ENCODE measurements at places on chromosomes 4 and X.

DNA sequence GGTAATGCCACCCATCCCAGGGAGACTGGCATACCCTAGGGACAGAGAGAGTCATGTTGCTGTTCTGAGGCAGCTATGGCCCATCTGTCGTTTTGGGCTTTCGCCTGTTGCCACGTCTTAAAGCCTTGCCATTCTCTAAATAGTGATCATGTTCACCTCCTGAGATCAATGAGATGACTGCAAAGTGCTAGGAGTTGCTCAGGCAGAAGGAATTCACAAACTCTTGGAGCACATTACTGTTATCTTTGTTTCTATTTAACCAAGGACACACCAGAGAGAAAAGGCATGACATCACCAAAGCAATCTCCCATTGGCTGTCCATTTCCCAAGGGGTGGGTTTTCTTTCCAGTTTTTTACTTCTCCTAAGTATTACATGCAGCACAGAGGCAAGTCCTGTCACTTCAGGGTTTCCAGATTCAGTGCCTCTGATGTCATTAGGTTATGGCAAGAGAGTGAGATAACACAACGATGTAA is 37.1 kb upstream of the SETD7 start:
- no peak for DNase-seq

GRCh38 chrX:1435241-1435895 is 17.3 kb downstream of the ASMTL start:
- DNase-seq, result no peak

- DNase-seq, result no peak
These were observed 10.2 kb upstream of the GRPEL1 start for GRCh38 chr4:7078025-7078424.

- no peak for DNase-seq
These were observed 175.7 kb upstream of the SPIN4 start for GRCh38 chrX:63526863-63527262.

DNA sequence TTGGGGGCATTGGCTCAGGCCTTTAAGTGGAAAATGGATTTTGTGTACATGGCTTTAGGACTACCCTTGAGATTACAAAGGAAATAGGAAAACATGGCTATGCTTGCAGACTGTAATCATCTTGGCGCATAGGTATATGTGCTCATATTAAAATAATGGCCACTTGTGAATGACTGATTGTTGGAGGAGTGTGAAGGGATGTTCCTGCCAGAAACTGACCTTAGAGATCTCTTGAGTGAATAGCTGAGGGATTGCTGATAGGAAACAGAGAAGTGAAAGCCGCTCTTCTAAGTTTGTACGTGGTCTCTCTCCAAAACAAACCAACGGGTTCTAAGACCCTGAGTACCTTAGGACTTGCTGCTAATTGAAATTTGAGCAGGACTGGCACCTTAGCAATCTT is 186.0 kb downstream of the MGST2 start:
- DNase-seq, result no peak

- DNase-seq, result no peak
These were observed 501.0 kb downstream of the IDS start for GRCh38 chrX:149003863-149004660.

DNA sequence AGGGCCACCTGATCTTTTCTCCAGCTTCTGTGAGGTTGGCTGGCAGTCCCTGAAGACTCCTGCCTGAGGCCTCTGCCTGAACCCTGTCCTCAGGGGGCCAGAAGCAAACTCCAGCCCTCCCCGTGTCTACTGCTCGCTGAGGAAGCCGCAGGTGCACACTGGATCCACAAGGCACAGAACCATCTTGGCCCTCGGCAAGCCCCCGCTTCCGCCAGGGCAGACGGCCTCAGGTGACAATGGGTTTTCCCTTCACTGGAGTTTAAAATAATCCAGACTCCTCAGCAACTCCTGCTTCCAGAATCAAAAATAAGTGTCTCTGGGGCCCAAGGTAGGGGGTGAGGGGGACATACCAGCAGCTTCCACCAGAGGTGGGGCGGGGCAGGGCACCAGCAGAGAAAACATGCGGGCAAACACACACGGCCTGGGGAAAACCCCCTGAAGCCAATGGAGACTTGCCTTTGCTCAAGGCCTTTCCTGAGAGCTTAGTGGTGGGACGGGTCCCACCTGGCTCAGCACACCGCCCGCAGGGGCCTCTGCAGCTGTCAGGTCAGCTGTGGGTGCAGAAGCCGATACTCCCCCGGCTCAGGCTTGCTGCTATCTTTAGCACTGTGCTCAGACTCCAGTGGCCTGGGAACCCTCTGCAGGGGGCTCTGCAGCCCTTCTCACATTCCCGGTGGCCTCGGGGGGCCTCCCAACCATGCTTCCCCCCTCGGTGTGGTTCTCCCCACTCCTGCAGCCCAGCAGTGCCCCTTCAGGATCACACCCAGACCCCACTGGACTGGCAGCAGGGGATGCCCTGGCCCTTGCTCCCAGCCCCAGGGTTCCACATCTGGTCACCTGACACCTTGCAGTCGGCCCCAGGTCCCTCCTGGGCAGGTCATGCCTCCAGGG is 1.9 kb downstream of the MYL5 start:
- DNase-seq, result no peak

GRCh38 chr4:52071791-52072546 is 20.9 kb downstream of the SPATA18 start:
- no peak for DNase-seq

DNA sequence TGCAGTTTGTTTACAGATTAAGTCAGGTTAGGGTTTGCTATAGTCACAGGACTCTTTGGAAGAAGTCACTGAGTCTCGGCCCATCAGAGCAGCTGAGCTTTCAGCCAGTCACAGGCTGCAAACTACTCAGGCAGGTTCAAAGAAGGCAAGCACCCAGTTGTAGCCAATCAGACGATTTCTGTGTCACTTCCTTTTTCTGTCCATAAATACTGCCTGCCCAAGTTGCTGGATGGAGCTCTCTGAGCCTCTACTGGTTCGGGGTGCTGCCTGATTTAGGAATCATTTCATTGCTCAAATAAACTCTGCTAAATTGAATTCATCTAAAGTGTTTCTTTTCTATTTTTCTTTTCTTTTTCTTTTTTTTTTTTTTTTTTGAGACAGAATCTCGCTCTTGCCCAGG is 7.3 kb upstream of the SH3BP2 start:
- DNase-seq, result no peak

GRCh38 chr4:132269303-132269990 is 879.6 kb upstream of the PCDH10 start:
- no peak for DNase-seq

DNA sequence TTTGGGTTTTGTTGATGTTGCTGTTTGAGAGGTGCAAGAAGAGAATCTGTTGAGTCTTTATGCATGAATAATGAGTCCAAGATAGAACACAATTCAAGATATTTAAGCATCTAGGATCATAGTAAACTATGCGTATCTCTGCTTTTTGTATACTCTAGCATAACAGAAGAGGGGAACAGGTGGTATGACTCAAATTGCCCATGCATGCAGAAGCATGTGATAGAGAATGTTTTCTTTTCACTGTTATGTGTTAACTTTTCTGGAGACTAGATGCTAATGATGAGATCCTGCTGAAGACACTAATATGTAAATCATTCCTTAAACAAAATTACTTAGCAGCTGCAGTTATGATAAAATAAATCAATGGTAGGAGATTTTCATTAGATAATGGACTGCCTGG is 165.3 kb upstream of the FTHL17 start:
- no peak for DNase-seq

- peak; percentile 8 for DNase-seq
These were observed 488.8 kb upstream of the CPEB2 start for GRCh38 chr4:14513471-14513870.

- DNase-seq, result no peak
These were observed 435.5 kb downstream of the NKX6-1 start for GRCh38 chr4:84063619-84064018.

GRCh38 chrX:154452823-154453222 is 5.3 kb upstream of the PLXNA3 start:
- no peak for DNase-seq

- no peak for DNase-seq
These were observed 149.8 kb upstream of the ARHGEF9 start for GRCh38 chrX:63934791-63935190.

DNA sequence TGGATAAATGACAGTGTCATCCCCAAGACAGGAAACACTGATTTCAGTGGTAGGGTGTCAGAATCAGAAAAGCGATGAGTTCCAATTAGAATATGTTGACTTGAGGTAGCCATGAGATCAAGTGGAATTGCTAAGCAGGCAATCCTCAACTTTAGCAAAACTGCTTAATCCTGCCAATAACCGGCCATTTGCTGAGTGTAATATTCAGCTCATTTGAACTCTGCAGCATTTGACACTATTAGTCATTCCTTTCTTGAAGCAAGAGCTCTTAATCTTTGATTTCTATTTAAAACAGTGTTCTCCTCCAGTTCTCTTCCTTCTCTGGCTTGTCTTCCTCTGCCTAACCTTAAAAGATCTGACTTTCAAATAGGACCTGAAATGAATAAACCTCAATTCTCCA is 68.7 kb upstream of the DCLK2 start:
- no peak for DNase-seq

DNA sequence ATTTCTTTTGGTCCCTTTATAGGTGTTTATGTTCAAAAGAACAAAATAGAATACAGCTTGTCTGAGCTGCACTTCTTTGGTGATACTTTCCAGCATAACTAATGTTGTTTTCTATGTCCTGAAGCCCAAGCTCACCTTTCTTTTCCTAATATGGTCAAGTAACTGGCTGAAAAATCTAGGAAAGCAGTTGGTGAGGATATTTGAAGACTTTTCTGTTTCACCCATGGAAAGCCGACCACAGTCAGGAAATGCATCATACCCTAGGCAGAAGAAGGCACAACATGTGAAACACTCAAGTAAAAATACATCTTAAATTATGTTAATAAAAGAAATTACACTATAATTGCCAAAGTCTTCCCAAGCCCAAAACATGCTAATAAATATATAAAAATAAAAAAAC is 337.0 kb downstream of the PDGFC start:
- DNase-seq, result no peak

GRCh38 chrX:66110112-66110511 is 53.9 kb upstream of the HEPH start:
- no peak for DNase-seq

DNA sequence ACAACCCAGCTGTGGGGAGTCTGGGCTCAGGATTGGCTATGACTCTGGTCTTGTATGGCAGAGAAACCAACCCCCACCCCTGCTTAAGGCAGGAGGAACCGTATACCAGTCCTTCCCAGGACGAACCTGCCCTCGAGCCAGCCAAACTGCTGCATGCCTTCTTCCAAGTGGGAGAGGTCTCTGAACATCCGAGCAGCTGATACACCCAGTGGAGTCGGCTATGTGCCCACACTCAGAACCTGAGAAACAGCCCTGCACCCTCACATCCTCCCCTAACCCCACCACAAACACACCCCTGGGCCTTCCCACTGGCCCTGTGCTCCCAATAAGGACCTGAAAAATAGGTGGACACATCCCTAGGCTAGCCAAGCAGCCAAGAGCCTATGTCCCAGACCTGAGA is 21.8 kb downstream of the C4orf33 start:
- no peak for DNase-seq

DNA sequence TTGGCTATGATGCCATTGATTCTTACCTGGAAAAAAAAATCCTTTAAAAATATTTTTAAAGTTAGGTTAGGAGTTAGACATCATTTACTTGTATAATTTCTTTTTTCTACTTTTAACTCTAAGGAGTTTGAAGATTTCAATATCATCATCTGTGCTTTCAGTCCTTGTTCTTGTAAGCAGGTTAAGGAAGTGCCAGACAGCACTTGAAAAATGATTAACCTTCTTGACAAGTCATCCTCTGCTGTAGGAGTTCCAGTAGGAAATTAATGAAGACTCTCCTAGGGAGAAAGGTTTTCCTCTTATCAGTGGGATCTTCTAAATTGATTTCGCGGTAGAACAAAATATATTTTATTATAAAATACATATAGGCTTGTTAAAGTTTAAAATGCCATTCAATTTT is 29.1 kb upstream of the ANAPC4 start:
- DNase-seq, result no peak

DNA sequence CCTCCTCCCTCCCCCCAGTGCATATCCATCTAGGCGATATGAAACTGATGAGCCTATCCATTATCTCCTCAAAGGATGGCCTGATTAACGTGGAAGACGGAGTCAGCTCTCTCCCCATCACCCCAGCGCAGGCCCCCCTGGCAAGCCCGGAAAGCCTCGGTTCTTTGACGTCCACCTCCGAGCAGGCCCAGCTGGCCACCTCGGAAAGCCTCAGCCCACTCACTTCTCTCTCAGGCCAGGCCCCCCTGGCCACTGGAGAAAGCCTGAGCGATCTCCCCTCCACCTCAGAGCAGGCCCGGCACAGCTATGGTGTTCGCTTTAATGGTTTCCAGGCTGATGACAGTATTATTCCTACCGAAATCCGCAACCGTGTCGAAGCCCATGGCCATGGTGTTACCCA is 14.8 kb downstream of the GABRQ start:
- DNase-seq, result no peak

DNA sequence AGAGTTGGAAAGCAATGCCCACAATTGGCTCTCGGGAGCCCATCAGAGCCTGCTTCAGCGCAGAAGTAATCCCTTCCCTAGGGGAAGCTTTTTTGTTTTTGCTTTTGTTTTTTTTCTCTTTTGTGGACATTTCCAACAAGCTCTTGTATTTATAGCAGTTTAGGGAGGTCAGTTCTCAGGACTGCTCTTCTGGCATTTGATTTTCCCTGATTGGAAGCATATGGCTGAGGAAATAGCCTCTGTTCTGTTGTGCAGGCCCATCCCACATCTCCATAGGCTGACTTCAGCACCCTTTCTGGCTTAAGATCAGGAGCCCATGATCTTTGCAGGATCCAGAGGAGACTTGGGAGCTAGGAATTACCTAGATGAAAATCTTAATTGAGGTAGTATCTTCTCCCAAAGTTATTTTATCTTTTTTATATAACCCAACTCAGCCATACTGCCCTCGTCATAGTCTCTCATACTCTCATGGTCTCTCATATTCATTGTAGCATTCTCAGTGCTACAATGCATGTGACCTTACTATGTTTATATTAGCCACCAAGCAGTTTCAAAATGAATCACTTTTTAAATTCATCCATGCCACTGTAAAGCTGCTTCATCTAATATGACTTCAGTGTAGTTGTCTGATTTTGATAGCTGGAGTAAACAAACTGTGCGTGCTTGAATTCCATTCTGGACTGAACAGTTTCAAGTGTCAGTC is 16.7 kb downstream of the PAGE4 start:
- no peak for DNase-seq

DNA sequence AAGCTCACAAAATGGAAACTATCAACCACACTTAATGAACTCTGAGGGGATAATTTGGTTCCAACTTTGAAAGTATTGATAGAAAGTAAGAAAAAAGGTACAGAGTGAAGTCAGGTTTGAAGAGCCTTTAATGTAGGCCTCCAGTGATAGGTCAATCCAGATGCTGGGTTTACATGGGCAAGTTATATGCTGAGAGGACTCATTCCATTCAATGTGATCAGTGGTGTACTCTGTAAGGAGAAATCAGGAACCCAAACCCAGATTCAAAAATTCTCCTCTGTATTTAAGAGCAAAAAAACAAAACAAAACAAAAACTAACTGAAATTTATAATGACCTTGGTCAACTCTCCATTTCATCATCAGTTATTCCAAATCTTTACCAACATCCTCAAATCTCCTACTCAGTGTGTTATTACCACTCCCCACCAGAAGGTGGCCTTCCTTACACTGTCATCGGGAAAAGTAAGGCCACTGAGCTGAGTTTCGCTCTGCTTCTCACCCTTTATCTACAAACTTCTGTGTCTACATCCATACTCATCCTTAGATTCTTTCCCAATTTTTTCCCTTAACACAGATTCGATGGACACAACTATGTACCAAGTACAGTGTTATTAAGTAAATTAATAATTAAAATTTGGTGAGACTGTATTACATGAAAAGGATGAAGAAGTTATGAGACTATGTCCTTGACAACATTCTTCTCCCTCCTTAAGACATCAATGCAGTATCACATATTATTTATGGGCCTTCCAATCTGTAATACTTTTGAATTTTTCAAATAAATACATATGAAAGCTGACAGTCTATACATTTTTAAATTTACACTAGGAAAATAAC is 88.3 kb downstream of the ZAR1 start:
- peak; percentile 44 for DNase-seq

Measured in HCEC 1CT (cell line).